ENCODE measurements at places on chromosomes 1 and 21.
A peak's percentile ranks its signal among the peaks of the same experiment; 100 is the strongest.

GRCh38 chr1:97837161-97837560, 83.7 kb downstream of the DPYD start:
- DNase-seq, result no peak

- no peak for DNase-seq
Measured at GRCh38 chr1:107936498-107937481, 28.2 kb downstream of the VAV3 start.

GRCh38 chr21:34846601-34847112, 177.9 kb downstream of the CLIC6 start:
- DNase-seq, result no peak

- no peak for DNase-seq
Measured at GRCh38 chr1:223775054-223775453, 62.7 kb downstream of the CAPN2 start.

DNA sequence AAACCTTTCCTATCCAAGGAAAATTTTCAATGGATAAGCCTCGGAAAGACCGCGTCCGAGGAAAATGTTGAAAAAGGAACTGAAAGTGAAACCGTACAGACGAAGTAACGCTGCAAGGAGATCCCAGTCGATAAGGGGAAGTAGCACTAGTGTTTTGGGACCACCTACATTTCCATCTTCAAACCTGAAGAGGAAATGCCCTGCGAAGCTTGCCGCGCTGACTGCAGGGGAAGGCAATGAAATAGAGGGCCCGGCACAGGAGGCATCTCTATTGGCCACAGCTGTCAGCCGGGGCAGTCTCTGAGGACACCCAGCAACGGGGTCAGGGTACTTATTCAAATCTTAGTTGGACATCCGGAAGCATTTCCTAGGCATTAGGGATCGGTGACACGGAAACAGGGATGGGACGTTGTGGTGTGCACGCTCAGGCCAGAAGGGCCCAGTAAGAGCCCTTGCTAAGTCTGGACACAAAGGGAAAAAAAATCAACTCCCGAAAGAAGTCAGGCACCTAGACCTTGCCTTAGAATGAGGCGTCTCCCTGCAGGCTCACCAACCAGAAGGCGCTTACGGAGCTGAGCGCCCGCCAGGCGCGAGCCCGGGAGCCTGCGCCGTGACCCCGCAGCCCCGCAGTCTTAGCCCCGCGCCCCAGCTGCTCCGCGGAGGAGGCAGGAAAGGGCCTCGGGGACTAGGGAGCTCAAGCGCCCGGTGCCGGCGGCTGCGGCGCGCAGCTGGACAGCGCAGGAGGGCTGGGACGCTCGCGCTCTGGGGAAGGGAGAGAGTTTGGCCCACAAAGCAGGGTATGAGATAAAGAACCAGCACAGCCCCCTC, 655 bp downstream of the USF1 start:
- peak; percentile 79 for DNase-seq

- peak; percentile 74 for DNase-seq
Measured at GRCh38 chr1:211698161-211699026, 23.0 kb upstream of the NEK2 start.
